ENCODE measurements at places on chromosomes 1 and 21.

DNA sequence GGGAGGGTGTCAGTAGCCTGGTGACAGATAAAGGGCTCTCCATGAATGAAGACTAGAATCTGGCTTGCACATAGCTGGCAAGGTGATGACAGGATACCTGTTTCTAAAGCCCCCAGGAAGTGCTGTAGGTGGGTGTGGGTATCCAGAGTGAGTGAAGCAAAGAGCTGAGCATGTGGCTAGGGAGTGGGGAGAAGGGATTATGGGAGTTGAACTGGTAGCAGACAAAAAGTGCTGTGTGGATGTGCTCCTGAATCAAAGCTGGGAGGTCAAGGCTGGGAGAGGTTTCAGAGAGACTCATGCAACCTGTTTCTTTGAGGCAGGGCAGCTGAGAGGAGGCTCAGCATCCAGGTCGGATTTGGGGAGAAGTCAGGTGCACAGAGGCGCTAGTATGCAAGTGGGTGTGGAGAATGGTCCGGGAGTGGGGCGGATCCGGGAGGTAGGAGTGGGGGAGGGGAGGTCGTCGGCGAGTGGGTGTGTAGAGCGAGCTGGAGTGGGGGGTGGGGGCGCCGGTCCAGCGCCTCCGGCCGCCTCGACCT lies 600 bp downstream of the ASTN1 start:
- DNase-seq = no peak

GRCh38 chr1:39085174-39085573 lies 59.0 kb downstream of the NDUFS5 start:
- no peak for DNase-seq

GRCh38 chr1:24641646-24642151 lies 1.4 kb upstream of the SRRM1 start:
- peak; percentile 25 for DNase-seq

GRCh38 chr1:62294261-62294660 lies 25.0 kb downstream of the KANK4 start:
- DNase-seq = no peak

- no peak for DNase-seq
These were observed at the start of gene KRTAP10-9 for GRCh38 chr21:44626673-44627143. Gene KRTAP10-9, plus strand, starts transcription at chr21:44627093. Its CDS starts 79 bp downstream, at chr21:44627172.

DNA sequence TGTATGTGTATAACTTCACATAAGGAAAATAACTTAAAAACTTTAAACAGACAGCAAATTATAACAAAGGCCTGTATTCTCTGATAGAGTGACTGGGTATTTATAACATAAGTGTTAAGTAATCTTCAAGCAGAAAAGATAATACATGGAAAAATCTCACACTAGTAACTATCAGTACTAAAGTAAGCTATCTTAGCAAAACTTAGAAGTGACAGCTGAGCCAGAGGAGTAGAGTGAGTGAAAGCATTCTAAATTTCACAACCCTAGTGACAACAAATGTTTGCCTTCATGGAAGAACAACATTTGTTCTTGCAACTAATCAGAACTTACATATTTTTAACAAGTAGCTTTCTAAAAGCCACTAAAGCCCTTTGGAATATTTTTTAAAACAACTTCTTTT lies 74.5 kb upstream of the B3GALT2 start:
- DNase-seq = no peak

GRCh38 chr1:200260597-200261335 lies 149.1 kb downstream of the ZNF281 start:
- DNase-seq = no peak

DNA sequence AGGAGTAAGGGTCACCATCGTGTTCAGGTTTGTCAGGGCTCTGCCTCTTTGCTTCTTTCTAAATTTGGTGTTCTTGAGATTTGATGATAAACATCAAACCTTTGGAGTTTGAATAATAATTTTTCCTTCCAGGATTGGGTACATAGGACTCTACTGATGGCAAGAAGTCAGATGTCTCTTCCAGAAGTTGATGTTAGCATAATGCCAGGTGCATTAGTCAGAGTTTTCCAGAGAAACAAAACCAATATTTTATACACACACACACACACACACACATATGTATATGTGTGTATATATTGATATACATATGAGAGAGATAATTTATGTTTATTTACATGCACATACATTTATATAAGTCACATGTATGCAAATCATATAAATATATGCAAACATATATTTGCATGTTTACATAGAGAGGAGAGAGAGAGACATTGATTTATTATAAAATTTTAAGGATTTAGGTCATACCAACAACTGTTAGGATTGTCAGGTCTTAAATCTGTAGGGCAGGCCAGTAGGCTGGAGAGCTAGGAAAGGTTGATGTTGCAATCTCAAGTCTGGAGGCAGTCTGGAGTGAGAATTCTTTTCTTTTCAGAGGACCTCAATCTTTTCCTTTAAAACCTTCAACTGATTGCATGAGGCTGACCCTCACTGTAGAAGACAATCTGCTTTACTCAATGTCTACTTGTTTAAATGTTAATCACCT lies 199.2 kb downstream of the HLX start:
- no peak for DNase-seq

- no peak for DNase-seq
These were observed 13.0 kb upstream of the NEK7 start for GRCh38 chr1:198143797-198144196.

DNA sequence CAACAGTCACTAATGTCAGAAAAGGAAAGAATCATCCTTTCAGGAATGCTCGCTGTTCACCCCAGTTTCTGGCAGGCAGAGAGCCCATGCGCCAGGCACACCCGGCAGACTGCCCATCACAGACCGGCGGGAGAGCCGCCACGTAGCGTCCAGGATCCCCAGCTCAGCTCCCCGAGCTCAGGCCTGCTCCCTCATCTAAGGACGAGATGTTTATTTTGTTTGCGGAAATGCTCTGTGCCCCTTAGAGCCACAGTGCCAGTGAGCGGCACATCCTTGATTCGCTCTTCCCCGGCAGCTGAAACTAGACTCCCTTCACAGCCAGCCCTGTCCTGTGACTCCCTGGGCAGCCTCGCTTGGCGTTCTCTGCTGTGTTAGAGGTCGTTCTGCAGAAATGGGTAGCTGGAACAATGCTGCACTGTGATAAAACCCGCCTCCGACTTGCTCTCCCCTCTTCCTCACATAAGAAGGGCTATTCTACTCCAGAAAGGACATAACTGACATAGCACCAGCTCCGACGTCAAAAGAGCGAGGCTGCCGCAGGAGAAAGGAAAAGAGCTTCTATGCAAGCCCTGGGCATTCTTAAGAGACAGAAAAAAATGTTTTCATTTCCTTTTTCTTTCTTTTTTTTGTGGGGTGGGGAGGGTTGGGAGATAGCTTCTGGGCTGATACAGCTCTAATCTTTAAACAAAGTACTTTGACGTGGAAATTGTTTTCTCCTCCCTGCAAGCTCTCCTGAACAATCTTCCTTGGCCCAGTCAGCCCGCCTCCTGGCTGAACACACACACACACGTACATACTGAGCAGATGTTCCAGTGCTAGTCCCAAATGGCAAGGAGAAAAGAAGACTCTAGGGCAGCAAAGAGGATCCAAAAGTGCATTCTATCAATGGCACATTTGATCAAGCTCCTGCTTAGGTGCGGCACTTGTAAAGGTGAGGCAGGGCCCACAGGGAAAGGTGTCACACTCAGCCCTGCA lies 37.2 kb downstream of the MRAP start:
- DNase-seq = no peak

GRCh38 chr1:41226815-41227434 lies 15.2 kb downstream of the SCMH1 start:
- DNase-seq = no peak

GRCh38 chr1:162676087-162676486 lies 43.8 kb downstream of the DDR2 start:
- no peak for DNase-seq

- DNase-seq = no peak
These were observed 146.1 kb upstream of the FGGY start for GRCh38 chr1:59150577-59151386.

DNA sequence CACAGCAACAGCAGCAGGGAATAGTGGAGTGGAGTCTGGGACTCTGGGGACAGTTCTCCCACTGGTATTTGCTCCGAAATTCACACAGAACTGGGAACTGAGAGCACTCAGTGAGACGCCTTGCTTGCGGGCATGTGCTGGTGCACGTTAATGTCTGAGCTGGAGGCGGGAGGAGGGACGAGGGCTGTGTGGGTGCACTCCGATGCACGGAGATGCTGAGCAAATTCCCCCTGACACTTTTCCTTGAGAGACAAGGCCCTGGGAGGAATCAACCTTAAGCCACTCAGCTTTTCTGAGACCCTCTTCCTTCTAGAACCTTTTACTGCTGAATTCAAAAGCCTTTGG lies 2.8 kb downstream of the RGS8 start:
- DNase-seq = no peak

DNA sequence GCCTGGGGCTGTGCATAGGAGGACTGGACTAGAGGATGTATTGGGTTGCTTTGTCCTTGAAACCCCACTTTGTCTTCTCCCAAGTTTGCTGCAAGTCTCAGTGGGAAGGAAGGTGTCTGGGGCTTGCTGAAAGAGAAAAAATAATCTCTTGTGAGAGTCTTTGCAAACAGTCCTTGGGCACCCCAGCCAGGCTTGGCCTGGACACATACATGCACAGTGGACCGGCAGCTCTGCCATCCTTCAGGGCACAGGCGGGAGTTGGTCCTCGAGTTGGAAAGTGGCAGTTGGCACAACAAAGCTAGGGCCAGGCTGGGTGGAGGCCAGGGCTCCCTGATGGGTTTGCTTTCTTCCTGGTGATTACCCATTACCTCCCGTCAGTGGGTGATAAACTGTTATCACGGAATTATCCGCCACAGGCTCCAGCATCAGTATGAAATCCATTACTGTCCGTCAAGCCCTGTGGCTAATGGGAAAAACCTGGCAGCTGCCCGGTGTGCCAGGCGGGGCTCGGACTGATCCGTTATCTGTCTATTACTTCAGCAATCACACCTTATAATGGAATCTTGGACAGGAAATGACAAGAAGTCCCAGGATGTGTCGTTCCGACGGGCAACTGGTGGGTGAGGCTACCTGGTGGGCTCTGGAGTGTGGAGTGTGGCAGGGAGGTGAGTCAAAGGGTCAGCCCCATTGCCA lies 265.7 kb downstream of the GRIK3 start:
- DNase-seq = no peak

GRCh38 chr1:30966690-30967369 lies 58.3 kb upstream of the SDC3 start:
- no peak for DNase-seq

DNA sequence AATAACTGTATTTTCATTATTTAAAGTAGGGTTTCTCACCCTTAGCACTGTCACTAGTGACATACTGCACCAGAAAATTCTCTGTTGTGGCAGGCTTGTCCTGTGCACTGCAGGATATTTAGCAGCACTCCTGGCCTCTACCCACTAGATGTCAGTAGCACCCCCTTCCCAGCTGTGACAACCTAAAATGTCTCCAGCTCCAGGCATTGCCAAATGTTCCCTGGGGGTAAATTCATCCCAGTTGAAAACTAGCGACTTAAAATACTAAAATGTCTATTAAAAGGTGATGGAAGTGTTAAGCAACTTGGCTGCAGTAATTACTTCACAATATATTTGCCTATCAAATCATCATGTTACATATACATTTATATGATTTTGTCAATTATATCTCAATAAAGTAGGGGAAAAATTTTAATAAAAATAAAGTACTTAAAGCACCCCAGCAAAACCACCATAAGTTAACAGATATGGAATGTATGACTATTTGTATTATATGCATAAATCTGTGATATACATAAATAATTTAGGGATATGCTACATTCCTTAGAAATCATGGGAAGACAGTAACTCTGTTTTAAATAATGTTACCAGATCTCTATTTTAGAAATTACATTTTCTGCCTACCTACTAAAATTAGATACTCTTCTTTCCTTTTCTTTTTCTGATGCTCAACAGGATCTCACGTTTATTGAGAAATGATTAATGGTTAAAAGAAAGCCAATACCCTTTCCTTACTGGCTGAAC lies 74.6 kb downstream of the ARID4B start:
- no peak for DNase-seq

DNA sequence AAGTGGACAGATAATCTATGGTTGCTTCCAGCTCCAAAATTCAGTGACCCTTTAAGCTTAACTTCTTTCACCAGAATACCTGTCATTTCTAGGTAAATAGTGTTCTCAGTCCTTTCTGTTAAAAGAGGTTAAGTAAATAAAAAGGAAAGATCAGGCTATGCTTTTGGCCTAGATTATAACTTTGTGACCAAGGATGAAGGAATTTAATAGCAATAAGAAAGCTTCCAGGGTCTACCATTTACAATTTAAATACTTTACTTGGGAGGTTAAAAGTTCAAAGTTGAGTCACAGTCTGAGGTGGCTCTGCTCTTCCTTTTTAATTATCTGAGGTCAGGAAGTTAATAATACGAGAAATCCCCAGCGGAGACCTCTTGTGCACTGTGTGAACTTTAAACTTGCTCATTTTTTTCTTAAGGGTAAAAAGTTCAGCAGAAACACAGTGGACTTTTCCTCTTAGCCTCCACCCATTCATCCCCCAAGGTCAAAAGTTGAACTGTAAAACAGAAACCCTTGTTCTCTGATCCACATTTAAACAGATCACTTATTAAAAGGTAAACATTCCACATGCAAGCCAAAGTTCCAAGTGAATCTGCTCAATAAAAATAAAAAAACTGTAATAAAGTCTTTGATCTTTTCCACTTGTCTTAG lies 187.1 kb downstream of the NRIP1 start:
- DNase-seq = no peak

All from GM12892 (cell line).